Naive thymus-derived CD8-positive, alpha-beta T cell (primary cell): ENCODE measurements at places on chromosomes 5 and 9.
A peak's percentile ranks its signal among the peaks of the same experiment; 100 is the strongest.

- no peak overlapping the region for H3K4me3 ChIP-seq
- no peak overlapping the region for H3K27ac ChIP-seq
- H3K27me3 ChIP-seq = no peaks in the 10 kb centered on the region
- DNase-seq = no peak
Observed at GRCh38 chr5:107979900-107980299, 309.2 kb upstream of the EFNA5 start.

DNA sequence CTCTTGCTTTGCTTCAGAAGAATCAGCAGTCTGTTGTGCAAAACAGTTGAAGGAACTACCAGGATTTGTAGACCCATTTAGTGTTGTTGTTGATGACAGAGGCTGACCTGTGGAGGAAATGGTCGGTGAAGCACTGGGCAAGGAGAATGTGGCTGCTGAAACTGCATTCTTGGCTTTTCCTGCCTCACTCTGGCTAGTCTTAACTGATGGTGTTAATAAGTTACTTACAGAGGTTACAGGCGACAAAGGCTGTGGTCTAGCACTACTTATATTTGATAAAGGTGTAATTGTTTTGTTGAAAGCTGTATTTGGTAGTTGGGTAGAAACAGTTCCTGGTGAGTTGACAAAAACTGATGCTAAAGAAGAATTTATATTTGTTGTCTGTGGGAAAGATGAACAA, 31.5 kb downstream of the MLANA start:
- no peak overlapping the region for H3K4me3 ChIP-seq
- no peaks in the 10 kb centered on the region for H3K27me3 ChIP-seq
- no peak for DNase-seq
- no peaks in the 10 kb centered on the region for H3K4me1 ChIP-seq

- no peak for DNase-seq
- H3K27ac ChIP-seq = no peak overlapping the region
- no peaks in the 10 kb centered on the region for H3K4me1 ChIP-seq
- H3K36me3 ChIP-seq = no peaks in the 10 kb centered on the region
- H3K4me3 ChIP-seq = no peak overlapping the region
Observed at GRCh38 chr5:175347027-175347426, 97.0 kb downstream of the DRD1 start.

DNA sequence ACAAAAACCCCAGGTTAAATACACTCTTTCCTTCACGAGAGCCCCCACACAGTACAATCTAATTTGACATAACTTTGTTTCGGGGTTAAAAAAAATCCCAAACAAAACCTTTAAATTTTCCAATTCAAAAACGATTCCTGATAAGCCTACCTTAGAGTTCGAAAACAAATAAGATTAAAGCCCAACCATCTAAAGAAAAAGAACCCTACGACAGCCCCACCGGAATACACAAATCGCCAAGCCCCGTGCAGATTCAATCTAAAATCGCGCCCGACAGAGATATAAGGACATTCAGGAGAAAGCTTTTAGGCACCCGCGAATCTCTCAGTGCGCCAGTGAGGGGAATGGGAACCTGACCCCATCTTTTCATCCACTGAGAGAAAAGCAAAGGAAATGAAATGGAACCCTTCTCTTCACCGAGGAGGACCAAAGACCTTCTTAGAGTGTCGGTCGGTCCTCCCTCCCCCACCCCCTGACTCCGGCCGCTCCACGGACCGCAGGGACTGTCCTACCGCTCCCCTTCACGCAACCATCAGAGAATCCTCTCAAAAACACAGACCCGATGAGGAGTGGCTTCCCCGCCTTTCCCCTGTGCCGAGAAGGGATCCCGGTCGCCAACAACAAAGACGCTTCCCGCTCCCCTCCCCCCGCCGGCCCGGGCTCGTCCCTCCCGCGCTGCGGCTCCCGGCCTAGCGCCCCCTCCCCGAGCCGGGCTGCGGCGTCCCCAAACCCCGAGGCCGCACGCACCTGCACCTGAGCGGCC, 925 bp downstream of the ABHD17B start:
- peak; percentile 26 for DNase-seq
- H3K4me1 ChIP-seq = peaks cover 30% of the 10 kb centered on the region
- H3K27ac ChIP-seq = peak overlapping the region; percentile 65
- no peaks in the 10 kb centered on the region for H3K36me3 ChIP-seq
- no peaks in the 10 kb centered on the region for H3K27me3 ChIP-seq

DNA sequence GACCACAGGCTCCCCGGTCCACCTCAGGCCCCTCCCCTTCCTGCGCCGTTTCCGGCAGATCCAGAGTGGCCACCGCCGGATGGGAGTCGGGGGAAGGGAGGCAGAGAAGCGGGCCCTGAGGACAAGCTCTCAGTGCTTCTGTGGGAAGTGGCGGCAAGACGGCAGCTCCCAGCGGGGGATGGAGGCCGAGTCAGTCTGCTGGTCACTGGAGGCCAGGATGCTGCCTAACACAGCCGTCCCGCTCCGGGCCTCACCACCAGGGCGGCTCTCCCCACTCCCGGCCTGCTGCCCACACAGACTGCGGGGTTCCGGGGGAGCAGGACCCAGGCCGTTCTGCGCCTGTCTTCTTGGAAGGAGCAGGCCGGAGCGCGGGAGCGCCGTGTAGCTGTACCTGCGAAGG, 31.4 kb downstream of the FXN start:
- H3K27me3 ChIP-seq = no peaks in the 10 kb centered on the region
- no peak overlapping the region for H3K27ac ChIP-seq
- H3K4me1 ChIP-seq = no peaks in the 10 kb centered on the region
- H3K36me3 ChIP-seq = peaks cover 25% of the 10 kb centered on the region

GRCh38 chr9:117073539-117074341, 341.1 kb downstream of the ASTN2 start:
- no peaks in the 10 kb centered on the region for H3K4me1 ChIP-seq
- no peak for DNase-seq
- H3K36me3 ChIP-seq = no peaks in the 10 kb centered on the region
- H3K27me3 ChIP-seq = peaks cover 4% of the 10 kb centered on the region

DNA sequence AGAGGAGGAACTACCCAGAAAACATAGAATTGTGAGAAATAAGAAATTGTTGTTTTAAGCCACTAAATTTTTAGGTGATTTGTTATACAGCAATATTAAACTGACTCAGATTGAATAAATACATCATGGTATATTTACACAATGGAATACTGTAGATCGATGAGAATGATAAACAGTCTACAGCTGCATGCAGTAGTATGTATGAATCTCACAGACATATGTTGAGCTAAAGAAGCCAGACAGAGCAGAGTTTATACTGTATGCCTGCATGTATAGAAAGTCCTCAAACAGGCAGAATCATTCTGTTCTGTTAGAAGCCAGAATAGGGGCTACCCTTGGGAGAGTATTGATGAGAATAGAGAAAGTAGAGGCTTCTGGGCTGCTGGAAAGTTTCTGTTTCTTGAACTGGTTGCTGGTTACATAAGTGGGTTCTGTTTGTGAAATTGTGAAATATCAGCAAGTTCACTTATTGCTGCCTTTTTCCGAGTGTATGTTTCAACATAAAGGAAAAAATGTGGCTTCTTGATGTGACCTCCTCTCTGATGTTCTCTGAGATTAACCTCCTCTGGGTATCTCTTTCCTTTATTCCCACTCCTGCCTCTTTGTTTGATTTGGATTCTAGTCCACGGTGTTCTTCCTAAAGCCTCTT, 9.6 kb downstream of the KIAA1958 start:
- no peak overlapping the region for H3K27ac ChIP-seq
- no peaks in the 10 kb centered on the region for H3K27me3 ChIP-seq
- no peak overlapping the region for H3K4me3 ChIP-seq
- no peak for DNase-seq
- peaks cover 8% of the 10 kb centered on the region for H3K4me1 ChIP-seq

DNA sequence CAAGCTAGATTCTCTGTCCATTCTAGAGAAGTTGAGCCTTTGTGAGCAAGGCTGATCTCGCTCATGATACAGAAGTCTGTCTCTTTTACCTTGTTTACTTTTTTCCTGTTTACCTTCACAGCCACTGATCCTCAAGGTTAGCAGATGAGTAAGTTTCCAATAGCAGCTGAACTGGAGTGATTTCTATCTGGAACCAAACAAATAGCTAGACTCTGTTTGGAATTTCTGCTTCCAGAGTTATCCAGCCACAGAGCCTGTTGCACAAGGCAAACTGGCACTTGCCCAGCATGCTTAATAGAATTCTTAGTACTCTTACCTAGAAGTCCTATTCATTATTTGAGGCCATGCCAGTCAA, 12.8 kb upstream of the PANK3 start:
- no peak overlapping the region for H3K4me3 ChIP-seq
- peaks cover 19% of the 10 kb centered on the region for H3K27me3 ChIP-seq
- DNase-seq = no peak
- H3K36me3 ChIP-seq = no peaks in the 10 kb centered on the region

GRCh38 chr9:20507431-20507830, 114.9 kb downstream of the MLLT3 start:
- no peak overlapping the region for H3K27ac ChIP-seq
- H3K4me1 ChIP-seq = peaks cover 71% of the 10 kb centered on the region
- no peaks in the 10 kb centered on the region for H3K27me3 ChIP-seq
- no peak for DNase-seq

GRCh38 chr5:132471151-132471907, 19.2 kb downstream of the IRF1 start:
- peaks cover 97% of the 10 kb centered on the region for H3K4me1 ChIP-seq
- peak overlapping the region; percentile 20 for H3K4me3 ChIP-seq
- no peak for DNase-seq
- H3K36me3 ChIP-seq = no peaks in the 10 kb centered on the region
- H3K27ac ChIP-seq = peak overlapping the region; percentile 96
- H3K27me3 ChIP-seq = no peaks in the 10 kb centered on the region

DNA sequence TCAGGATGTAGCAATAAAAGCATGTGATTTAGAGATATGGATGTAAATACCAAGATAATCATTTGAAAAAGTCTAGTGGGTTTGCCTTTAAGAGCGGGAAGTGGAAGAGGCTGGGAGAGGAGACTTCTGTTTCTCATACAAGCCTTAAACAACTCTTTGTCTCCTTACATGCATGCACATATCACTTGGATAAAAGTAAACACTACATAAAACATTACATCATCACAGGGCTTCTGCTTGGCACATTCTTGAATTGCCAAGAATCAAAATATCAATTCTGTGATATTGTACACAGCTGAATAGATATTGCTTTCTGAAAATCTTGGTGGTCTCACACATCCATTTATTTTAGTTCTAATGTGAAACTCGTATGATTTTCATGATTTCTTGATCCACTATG, 57.6 kb downstream of the FOXD1 start:
- no peak for DNase-seq
- peaks cover 16% of the 10 kb centered on the region for H3K4me1 ChIP-seq
- peaks cover 4% of the 10 kb centered on the region for H3K27me3 ChIP-seq
- H3K4me3 ChIP-seq = no peak overlapping the region
- H3K27ac ChIP-seq = no peak overlapping the region

- no peak overlapping the region for H3K4me3 ChIP-seq
- DNase-seq = peak; percentile 11
- H3K4me1 ChIP-seq = peaks cover 8% of the 10 kb centered on the region
- H3K27me3 ChIP-seq = no peaks in the 10 kb centered on the region
- H3K27ac ChIP-seq = no peak overlapping the region
Observed at GRCh38 chr9:93300585-93301081, 116.7 kb downstream of the WNK2 start.

DNA sequence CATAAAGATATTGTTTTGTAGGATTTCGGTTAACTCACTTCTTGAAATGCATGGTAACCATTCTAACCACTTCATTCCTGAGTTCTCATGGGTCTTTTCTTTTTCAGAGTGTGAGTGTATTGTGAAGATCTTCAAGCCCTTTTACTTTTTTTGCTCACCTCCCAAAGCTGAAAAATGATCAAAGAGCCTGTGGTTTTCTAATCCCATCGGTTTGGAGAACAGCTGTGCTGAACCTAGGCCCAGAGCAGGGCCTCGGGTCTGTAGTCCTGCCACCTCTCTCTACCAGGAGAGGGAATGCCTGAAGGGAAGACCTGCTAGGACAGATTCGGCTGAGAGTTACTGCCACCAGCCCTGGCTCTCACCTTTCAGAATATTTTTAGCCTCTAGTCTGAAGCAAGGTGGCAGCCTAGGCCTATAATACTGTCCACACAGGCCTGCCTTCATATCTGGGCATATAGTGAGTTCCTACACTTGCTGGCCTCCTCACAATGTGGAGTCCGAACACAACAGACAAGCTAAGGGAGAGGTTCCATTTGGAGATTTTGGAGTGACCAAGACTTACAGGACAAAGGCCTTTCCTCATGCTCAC, 13.8 kb downstream of the RGMB start:
- H3K27ac ChIP-seq = no peak overlapping the region
- no peaks in the 10 kb centered on the region for H3K27me3 ChIP-seq
- H3K4me1 ChIP-seq = peaks cover 47% of the 10 kb centered on the region

GRCh38 chr5:140182803-140183367, 7.9 kb downstream of the CYSTM1 start:
- peaks cover 2% of the 10 kb centered on the region for H3K4me1 ChIP-seq
- peaks cover 8% of the 10 kb centered on the region for H3K27me3 ChIP-seq
- H3K4me3 ChIP-seq = no peak overlapping the region
- H3K36me3 ChIP-seq = no peaks in the 10 kb centered on the region
- H3K27ac ChIP-seq = no peak overlapping the region

GRCh38 chr5:141960018-141960417, 2.0 kb upstream of the PCDH12 start:
- H3K36me3 ChIP-seq = no peaks in the 10 kb centered on the region
- DNase-seq = no peak
- H3K4me1 ChIP-seq = peaks cover 25% of the 10 kb centered on the region
- no peak overlapping the region for H3K4me3 ChIP-seq
- no peaks in the 10 kb centered on the region for H3K27me3 ChIP-seq

GRCh38 chr5:42768106-42768504, 11.5 kb downstream of the CCDC152 start:
- H3K4me1 ChIP-seq = no peaks in the 10 kb centered on the region
- peaks cover 1% of the 10 kb centered on the region for H3K27me3 ChIP-seq
- no peak for DNase-seq
- H3K36me3 ChIP-seq = no peaks in the 10 kb centered on the region
- no peak overlapping the region for H3K27ac ChIP-seq

DNA sequence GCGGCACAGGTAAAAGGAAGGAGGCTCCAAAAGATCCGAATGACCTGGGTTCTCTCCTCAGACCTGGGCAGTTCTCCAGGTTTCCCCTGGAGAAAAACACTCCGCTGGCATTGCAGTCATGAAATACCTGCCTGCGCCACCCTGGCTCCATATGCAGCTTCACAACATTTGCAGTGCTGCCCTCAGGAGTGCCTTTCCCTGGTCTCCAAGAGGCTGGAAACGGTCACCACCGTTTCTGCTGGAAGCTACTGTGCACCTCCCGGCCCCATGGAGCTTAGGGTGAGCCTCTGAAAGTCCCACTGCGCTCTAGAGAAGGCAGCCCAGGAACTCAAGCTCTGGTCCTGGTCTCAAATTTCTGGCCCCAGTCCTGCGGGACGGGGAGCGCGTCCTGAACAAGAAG, 670 bp downstream of the UGT3A1 start:
- H3K27ac ChIP-seq = no peak overlapping the region
- no peaks in the 10 kb centered on the region for H3K4me1 ChIP-seq
- peaks cover 9% of the 10 kb centered on the region for H3K27me3 ChIP-seq
- no peak overlapping the region for H3K4me3 ChIP-seq
- H3K36me3 ChIP-seq = no peaks in the 10 kb centered on the region

GRCh38 chr5:142825378-142826089, 55.4 kb downstream of the ARHGAP26 start:
- no peaks in the 10 kb centered on the region for H3K36me3 ChIP-seq
- peaks cover 79% of the 10 kb centered on the region for H3K4me1 ChIP-seq
- H3K27me3 ChIP-seq = no peaks in the 10 kb centered on the region
- no peak overlapping the region for H3K4me3 ChIP-seq

GRCh38 chr5:151699071-151699901, 12.6 kb upstream of the SPARC start:
- H3K27me3 ChIP-seq = peaks cover 4% of the 10 kb centered on the region
- no peaks in the 10 kb centered on the region for H3K4me1 ChIP-seq

GRCh38 chr5:180820788-180821321, 18.2 kb upstream of the MGAT1 start:
- H3K27me3 ChIP-seq = no peaks in the 10 kb centered on the region
- H3K4me3 ChIP-seq = no peak overlapping the region
- DNase-seq = no peak
- no peak overlapping the region for H3K27ac ChIP-seq
- no peaks in the 10 kb centered on the region for H3K36me3 ChIP-seq
